ENCODE measurements at places on chromosomes 16 and 17.

- no peak for DNase-seq
- H3K27ac ChIP-seq = no peak overlapping the region
- H3K27me3 ChIP-seq = no peaks in the 10 kb centered on the region
- peaks cover 18% of the 10 kb centered on the region for H3K4me1 ChIP-seq
- H3K4me3 ChIP-seq = peak overlapping the region; percentile 71
These were observed 708 bp downstream of the BAIAP2 start for GRCh38 chr17:81035521-81036196.

- H3K36me3 ChIP-seq = no peaks in the 10 kb centered on the region
- no peak overlapping the region for H3K27ac ChIP-seq
- H3K4me1 ChIP-seq = no peaks in the 10 kb centered on the region
- H3K27me3 ChIP-seq = no peaks in the 10 kb centered on the region
- DNase-seq = no peak
- H3K4me3 ChIP-seq = no peak overlapping the region
These were observed 68.7 kb downstream of the CRISPLD2 start for GRCh38 chr16:84888450-84888849.

DNA sequence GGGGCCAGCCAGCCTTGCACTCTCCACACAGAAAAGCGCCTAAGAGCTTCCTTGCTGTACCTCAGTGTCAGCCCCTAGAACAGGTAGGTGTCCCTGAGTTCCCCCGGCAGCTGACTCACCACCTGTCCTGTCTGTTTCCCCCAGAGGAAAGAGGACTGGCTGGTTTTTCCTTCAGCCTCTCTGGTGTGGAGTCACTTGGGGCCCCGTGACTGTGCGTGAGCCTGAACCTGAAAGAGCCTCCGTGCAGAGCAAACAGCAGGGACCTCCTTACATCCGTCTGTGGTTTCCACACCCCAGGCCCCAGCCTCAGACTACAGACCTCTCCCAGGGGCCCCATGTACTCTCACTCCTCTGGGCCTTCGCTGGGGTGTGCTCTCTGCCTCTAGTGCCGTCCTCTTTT is 87.8 kb downstream of the GNAO1 start:
- no peaks in the 10 kb centered on the region for H3K27me3 ChIP-seq
- DNase-seq = no peak
- no peaks in the 10 kb centered on the region for H3K4me1 ChIP-seq
- no peak overlapping the region for H3K4me3 ChIP-seq
- no peaks in the 10 kb centered on the region for H3K36me3 ChIP-seq

GRCh38 chr17:1007310-1008007 is 10.5 kb downstream of the TIMM22 start:
- peak overlapping the region; percentile 94 for H3K27ac ChIP-seq
- H3K36me3 ChIP-seq = peaks cover 43% of the 10 kb centered on the region
- peaks cover 56% of the 10 kb centered on the region for H3K4me1 ChIP-seq
- H3K27me3 ChIP-seq = no peaks in the 10 kb centered on the region
